ENCODE measurements at places on chromosomes 5 and 9.

GRCh38 chr5:23440703-23441102, 66.7 kb upstream of the PRDM9 start:
- DNase-seq: no peak

DNA sequence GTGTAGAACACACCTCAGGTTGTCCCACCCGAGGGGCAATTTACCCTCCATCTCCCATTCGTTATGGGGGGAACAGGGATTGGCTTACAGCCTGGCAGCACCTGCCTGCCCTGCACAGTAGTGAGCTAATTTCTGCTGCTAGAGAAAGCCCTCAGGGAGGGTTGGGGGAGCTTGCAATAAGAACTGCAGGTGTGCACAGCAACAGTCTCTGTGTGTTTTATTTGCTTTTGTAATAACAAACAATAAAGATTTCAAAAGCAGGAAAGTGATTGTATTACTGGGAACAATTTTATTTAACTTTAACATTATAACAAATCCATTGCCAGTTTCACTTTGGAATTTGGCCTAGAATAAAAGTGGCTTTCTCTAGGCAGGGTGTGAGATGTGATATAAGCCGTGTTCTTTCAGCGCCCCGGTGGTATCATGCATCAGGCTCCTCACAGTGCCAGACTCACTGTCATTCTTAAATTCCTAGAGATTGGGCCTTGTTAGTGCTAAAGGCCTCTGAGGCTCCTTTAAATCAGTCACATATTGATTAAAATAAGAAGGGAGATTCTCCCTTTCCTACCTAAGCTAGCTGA, 81.1 kb downstream of the RMI1 start:
- DNase-seq: no peak

DNA sequence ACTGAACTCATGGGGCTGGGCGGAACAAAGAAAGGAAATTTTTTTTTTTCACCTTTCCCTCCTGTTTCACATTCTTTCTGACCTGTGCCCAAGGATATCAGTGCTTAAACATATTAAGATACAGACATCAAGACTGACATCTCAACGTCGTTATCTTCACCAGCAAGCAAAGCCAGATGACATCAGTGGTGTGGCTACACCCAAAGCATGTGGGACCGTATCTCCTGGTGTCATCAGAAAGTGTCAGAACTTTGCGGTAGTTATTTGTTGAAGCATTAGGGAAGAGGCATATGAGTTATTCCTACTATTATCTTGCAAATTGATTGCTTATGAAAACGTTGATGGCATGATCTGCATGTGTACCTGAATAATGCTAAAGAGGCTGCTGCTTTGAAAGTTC, 487.4 kb downstream of the TLE4 start:
- no peak for DNase-seq

DNA sequence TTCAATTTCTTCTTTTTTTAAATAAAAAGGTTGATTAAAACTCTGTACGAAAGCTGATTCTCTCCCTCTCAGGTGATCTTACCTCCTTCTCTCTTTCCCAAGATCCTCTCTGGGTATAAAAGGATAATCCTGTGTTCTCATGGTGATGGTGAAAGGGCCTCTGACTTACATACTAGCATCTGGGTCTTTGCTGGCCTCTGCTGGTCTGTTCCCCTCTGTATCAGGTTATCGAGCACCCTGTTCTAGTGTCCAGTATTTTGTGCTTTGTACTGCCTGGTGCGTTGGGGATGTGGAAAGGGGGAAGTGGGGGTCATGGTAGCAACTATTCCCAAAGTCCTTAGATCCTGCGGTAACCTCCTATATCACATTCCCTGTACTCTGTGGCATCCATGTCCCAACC, 328.9 kb downstream of the NR2F1-AS1 start:
- no peak for DNase-seq

- DNase-seq: no peak
Observed at GRCh38 chr9:106284296-106284695, 578.7 kb upstream of the ZNF462 start.

- DNase-seq: no peak
Observed at GRCh38 chr5:128193665-128194390, 110.3 kb downstream of the SLC12A2 start.

- no peak for DNase-seq
Observed at GRCh38 chr5:14134083-14134482, 9.1 kb upstream of the TRIO start.

- no peak for DNase-seq
Observed at GRCh38 chr5:156366521-156366920, 39.6 kb downstream of the SGCD start.

- DNase-seq: no peak
Observed at GRCh38 chr9:25254051-25254450, 424.2 kb downstream of the TUSC1 start.

DNA sequence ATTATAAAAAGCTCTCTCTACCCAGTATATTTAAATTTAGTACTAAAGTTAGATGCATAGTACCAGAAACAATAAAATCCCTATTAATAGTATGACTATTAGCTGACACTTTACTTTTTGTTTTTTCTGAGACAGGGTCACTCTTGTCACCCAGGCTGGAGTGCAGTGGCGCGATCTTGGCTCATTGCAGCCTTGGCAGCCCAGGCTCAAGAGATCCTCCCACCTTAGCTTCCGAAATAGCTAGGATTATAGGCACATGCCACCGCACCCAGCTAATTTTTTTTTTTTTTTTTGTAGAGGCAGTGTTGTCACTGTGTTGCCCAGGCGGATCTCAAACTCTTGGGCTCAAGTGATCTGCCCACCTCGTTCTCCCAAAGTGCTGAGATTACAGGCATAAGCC, 8.0 kb downstream of the CCNG1 start:
- no peak for DNase-seq

DNA sequence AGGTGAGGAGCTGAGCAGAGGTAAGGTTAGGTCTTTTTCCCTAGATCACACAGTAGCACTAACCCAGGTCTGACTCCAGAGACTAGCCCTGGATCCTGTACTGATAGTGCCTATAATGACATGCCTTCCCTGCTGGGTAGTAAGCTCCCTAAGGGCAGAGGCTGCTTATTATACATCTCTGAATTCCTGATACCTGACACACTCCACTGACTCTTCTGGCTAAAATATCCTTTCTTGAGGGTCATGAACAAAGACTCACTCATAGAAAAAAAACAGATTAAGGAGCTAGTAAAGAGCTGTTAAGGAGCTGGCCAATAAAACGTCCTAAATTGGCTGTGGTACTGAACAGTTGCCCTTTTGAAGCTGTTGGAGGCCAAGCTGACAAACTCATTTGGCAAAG, 149.0 kb upstream of the ITGA1 start:
- DNase-seq: no peak

DNA sequence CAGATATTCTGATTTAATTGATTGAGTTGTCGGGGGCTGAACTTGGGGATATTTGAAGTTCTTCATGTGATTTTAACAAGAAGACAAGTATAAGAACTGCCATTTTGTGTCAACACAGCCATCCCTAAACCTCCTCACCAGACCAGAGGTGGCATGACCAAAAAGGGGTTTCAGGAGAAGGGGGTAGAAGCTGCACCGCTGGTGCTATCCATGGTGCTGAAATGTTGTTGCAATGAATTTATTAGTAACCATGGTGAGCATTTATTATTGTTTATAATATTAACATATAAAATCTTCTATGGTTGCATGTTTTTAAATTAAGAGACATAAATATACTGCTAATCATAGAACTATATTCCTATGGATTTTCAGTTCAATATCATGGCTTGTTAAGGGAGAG, 72.3 kb downstream of the GNA14 start:
- no peak for DNase-seq

- DNase-seq: peak; percentile 58
Observed at GRCh38 chr5:127072861-127073846, at the start of gene C5orf63. Gene C5orf63 (minus strand): TSS chr5:127073502. CDS start chr5:127058995, 14,507 bp downstream.

- DNase-seq: peak; percentile 85
Observed at GRCh38 chr9:38066914-38067858, 1.8 kb downstream of the SHB start.

- no peak for DNase-seq
Observed at GRCh38 chr5:153896701-153897100, 142.0 kb downstream of the FAM114A2 start.

DNA sequence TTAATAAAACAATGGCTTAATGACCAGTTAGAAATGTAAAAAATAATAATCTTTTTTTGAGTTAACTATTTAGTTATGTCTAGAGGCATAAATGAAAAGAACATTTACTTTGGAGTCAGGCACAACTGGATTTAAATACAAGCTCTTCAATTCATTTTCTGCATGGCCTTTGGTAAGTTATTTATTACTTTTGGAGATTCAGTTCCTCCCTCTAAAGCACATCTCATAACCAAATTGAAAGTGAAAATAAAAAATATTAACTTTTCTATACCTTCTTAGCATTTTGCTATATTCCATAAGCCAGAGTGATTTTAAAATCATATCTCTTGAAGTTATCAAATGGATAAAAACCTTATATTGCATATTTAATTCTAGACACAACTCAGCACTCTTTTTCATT, 434.9 kb upstream of the SMARCA2 start:
- DNase-seq: no peak

GRCh38 chr5:130111746-130112145, 207.5 kb downstream of the CHSY3 start:
- DNase-seq: no peak

- DNase-seq: no peak
Observed at GRCh38 chr9:134476272-134476941, 150.2 kb downstream of the RXRA start.

- no peak for DNase-seq
Observed at GRCh38 chr5:142421228-142421617, 96.4 kb upstream of the SPRY4 start.

DNA sequence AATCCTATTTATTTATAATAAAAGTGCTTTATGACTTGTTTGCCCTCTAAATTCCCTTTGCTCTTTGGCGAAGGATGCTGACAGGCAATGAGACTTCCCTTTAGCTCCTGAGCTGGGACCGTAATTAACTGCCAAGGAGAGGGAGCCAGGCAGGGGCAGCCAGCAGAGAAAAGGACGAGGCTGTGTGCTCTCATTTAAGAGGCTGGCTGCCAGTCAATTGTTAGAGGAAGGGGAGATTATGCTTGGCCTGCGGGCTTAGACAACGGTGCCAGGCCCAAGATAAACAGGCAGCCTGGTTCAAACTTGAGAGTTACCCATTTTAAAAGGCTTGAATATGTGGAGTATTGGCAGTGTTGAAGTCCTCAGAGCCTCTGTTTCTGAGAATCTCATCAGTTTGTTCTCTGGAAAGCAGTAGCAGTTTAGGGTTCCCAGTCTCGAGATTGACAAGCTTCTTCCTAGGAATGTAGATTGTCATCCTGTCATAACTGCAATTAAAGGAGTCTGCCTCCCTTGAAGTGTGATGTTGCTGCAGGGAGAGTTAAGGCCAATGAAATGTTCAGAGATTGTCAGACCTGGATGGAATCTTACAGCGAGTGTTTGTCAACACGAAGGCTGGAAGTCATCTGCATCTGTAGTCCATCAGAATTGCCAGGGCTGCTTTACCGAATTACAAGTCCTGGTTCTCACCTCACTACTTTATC, 113.2 kb downstream of the JAKMIP2 start:
- DNase-seq: no peak

GRCh38 chr5:154514331-154514730, 36.3 kb upstream of the HAND1 start:
- DNase-seq: no peak

GRCh38 chr5:115816226-115817081, at the start of gene CDO1:
Gene CDO1 (minus strand): TSS chr5:115816659. CDS start chr5:115816397, 262 bp downstream.
- DNase-seq: peak; percentile 52

DNA sequence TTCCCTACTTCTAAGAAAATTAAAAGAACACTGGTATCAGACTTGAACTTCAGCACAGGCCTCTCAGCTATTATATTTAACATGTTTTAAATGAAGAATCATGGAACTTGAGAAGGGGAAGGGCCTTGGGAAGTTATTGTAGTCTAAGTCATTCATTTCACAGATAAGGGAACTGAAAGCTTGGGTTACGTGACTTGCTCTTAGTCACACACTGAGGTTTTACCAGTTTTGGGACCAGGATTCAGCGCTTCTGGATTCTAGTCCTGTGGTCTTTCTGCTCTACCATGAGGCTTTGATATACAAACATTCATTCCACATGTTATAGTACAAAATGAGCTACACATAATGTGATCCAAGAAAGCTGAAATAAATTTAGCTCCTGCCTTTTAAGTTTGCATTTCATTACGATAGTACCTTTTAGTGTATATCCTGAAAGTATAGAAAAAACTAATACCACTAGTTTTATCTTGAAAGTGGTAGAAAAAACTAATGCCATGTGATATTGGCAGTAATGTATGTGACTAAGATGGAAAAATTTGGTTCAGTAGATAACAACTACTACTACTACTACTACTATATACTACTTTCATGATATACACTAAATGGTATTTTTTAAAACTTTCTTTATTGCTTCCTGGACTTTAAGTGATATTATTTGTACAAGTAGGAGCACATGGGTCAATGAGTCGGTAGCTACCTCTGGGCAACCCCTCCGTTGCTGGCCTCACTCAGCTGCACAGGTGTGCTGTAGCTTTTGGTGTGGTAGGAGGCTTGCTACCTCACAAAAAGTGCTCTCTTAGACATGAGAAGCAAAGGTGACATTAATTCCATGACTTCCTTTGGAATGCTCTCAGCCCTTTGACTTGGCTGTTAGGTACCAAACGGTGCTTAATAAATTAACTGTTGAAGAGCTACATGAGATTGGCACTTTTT, 40.7 kb downstream of the F2RL2 start:
- DNase-seq: no peak

DNA sequence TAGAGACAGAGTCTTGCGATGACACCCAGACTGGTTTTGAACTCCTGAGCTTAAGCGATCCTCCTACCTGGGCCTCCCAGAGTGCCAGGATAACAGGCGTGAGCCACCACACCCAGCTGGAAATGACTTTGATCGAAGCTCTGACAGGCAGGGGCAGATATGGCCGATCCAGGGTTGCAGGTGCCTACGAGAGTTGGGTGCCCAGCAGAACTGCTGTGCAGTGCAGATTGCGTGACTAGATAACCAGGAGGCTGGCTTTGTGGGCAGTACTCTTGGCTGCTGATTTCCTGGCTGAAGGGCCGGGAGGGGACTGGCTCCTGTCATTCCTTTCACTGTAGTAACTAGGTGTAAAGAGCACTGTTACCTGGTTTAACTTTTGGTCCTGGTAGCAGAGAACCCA, 11.8 kb downstream of the TBC1D13 start:
- DNase-seq: no peak

- no peak for DNase-seq
Observed at GRCh38 chr5:33925278-33925677, 10.9 kb upstream of the RXFP3 start.

DNA sequence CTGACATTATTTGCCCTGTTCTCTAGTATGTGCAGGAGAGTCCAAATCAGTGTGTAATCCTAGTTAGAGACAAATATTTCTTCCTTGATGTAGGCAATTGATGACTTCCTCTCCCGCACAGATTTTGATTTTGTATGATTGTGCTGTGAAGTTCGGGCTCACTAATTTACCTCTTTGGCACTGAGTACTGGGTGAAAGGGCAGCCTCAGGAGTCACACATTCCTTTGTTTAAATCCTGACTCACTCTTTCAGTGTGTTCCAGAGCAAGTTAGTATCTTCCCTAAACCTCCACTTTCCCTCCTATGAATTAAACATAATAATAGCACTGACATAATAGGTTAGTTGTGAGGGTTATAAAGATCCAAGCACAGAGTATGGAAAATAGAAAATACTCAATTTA, 269.7 kb downstream of the ISL1 start:
- DNase-seq: no peak
